ENCODE measurements at places on chromosomes 11 and 22.

- no peak for DNase-seq
Measured at GRCh38 chr11:95358511-95359340, 127.7 kb upstream of the SESN3 start.

GRCh38 chr11:93476796-93477195 is 66.4 kb downstream of the SMCO4 start:
- DNase-seq = no peak

DNA sequence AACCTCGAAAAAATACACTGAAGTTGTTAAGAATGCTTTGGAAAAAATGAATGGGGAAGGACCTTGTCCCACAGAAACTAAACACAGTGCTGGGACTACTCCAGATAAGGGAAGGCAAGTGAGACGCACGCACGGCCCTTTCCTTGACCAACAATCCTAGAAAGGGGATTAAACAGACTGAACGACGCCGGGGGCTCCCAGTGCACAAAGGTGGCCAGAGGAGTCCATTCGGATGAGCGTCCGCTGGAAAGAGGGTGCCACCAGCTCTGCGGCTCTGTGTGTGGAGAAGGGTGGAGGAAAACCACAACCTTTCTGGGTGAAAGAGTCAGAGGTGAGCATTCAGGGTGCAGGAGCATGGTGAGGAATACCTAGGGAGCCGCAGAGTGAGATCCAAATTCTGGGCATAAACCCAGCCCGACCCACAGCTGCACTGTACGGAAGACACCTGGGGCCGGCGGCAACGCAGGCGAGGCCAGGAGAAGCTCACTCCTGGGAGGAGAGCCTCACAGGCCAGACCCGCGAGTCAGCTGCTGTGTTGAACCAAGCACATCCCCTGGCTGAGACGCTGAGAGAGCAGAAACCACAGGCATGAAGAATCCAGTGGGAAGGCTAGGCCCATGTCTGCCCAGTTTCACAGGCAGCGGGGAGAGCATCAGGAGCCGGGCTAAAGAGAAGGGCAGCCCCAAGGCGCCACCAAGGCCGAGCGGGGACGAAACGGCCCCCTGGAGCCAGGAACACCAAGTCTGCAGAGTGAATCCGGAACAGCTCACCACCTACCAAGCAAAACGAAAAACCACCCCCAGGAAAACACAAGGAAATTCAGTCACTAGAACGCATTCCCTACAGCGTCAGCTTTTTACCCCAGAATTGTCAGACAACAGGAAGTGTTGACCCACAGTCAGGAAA is 177.1 kb downstream of the BRD1 start:
- no peak for DNase-seq

DNA sequence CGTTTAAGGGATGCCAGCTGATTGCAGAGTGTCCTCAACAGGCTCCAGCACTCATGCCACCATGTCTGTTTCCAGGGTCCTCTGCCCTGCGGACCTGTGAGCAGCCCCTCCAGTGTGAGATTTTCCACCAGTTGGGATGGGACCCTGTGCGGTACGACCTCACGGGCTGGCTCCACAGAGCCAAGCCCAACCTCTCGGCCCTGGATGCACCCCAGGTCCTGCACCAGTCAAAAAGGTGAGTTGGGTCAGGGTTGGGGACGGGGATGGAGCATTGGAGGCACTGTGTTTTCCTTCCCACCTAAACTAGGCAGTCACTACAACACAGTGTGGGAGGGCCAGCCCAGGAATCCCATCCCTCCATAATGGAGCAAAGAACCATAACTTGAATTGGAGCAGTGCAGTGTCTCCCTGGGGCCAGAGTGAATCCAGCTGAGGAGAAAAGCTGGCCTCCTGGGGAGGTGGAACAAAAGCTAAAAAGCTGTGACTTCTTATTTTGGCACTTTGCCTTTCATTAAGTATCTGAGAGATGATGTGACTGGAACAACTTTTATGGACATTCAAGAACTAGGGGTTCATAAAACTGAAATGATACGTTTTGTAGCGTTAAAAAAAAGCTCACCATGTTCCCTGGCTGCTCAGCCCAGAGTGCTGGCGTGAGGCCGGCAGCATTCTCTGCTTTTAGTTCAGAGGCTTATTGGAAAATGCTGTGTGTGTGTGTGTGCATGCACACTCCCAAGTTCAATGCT is 101.8 kb downstream of the MYO18B start:
- DNase-seq = no peak

GRCh38 chr22:23204541-23205157 is 24.3 kb downstream of the BCR start:
- no peak for DNase-seq

GRCh38 chr11:99934008-99934407 is 753.1 kb upstream of the ARHGAP42 start:
- DNase-seq = no peak

DNA sequence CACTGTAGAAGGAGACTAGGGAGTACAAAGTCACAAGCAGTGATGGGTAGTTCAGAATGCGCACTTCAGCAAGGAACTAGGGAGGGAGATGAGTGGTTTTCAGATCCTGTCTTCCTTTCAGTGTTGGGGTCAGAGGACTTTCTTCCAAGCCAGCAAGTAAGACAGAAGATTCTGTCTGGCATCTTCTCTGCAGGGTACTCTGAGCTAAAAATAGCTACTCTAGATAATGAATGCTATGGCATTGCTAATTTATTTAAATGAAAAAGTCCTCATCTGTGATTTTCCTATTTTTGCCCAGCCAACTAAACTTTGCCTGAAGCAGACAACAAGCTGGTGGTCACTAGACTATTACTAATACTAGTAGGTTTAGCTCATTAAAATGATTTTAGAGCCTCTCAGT is 18.3 kb upstream of the ARL14EP start:
- no peak for DNase-seq

DNA sequence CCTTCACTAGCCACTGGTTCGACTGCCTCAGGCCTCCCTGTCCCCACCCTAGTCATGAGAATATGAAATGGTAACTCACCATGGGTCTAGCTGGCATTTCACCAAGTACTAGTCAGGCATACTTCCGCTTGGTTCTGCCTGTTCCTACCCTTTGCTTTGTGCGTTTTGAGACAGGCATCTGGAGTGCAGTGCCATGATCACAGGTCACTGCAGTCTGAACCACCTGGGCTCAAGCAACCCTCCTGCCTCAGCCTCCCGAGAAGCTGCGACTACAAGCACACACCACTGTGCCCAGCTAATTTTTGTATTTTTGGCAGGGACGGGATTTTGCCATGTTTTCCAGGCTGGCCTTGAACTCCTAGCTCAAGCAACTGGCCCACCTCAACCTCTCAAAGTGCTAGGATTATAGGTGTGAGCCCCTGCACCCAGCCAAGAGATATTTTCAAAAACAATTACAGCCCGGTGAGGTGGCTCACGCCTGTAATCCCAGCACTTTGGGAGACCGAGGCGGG is 14.1 kb downstream of the HRAS start:
- DNase-seq = no peak

- no peak for DNase-seq
Measured at GRCh38 chr11:134125507-134125906, 56.6 kb downstream of the JAM3 start.

DNA sequence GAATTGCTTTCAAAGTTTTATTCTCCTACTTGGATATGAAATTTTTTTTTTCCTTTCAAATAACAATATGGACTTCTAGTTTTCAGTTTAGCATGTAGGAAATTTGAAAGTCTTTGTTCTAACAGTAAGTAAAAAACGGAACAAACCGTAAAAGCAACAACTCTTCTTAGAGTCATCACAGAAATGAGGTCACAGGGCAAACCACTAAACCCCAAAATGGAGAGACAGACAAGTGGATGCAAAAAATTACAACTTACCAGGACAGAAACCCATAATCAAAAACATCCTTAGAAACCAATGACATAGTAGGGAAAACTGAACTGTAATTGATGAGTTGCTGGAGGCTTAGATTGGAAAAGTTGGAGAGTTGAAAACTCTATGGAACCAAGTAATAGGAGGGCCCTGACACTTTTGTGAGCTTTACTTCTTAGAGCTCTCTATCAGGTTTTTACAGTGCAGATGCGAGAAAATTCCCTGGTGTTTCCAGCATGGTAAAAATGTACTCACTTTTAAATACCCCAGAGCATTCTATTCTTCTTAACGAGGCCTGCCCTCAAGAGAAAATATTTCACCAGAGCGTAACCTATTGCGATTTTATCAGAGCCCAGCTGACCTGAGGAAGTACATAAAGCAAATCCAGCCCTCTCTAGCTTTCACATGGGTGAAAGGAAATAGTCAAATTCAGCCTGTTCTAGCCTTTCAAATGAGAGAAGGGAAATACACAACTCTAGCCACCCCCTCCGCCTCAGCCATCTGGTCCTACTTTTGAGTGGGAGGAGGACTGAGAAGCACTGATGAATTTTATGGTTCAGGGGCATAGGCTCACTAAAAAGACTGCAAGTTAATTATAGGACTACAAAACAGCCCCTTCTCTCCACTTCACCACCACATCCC is 39.1 kb downstream of the CASP12 start:
- no peak for DNase-seq

GRCh38 chr11:3950996-3951660 is 95.7 kb downstream of the STIM1 start:
- DNase-seq = no peak

DNA sequence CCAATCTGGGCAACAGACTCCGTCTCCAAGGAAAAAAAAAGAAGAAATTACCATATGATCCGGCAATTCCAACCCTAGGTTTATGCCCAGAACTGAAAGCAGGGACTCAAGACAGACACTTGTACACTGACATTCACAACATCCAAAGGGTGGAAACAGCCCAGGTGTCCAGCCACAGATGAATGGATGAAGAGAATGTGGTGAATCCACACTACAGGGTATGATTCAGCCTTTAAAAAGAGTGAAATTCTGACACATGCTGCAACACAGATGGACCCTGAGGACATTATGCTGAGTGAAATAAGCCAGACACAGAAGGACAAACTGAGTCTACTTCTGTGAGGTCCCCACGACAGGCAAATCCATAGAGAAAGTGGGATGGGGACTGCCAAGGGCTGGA is 43.9 kb downstream of the SGSM3 start:
- DNase-seq = no peak

DNA sequence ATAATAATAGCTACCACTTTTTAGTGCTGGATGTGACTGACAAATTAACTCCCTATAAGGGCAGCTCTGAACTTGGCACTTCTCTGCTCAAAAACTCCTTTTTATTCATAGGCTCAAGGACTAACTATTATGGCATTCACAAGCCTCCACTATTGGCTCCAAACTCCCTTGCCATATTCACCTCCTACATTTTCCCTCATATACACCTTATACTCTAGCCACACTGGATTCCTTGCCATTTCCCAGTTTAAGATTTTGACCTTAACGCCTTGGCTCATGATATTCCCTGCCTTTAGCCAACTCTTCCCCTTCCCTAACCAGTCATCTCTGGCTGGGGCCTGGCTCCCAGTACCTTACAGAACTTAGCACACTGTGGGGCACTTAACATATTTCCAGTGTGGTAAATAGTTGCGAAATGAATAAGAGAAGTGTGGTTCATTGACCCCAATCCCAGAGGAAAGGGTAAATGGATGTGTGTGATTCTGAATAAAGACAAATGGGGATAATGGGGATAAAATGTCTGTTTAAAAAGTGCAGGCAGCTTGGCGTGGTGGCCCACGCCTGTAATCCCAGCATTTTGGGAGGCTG is 40.0 kb upstream of the SORL1 start:
- DNase-seq = no peak

GRCh38 chr11:3130269-3131071 is 34.6 kb downstream of the OSBPL5 start:
- DNase-seq = no peak
